Brain (organoid and tissue), 16 donors: ENCODE measurements at places on chromosomes 2 and 18. TPM values are rescaled to one million over a fixed set of nuclear protein-coding genes. Genes with fewer than 3 reads are reported as not detected.

MYOM1 gene
- polyA plus RNA-seq = 3.1 TPM

- DNase-seq = no peak
These were observed 22.8 kb upstream of the IL37 start for GRCh38 chr2:112887964-112888749.

- DNase-seq = peak; percentile 58
These were observed 1.8 kb downstream of the RTKN start for GRCh38 chr2:74439803-74440377.

GRCh38 chr2:219172231-219173154 lies 2.7 kb upstream of the SLC23A3 start:
- DNase-seq = no peak

DNA sequence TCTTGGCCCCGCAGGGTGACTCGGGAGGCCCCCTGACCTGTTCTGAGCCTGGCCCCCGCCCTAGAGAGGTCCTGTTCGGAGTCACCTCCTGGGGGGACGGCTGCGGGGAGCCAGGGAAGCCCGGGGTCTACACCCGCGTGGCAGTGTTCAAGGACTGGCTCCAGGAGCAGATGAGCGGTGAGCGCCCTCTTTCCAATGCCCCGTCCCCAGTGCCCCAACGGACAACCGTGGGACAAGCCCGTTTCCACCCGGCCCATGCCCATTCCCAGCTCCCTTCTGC lies 2.6 kb upstream of the CHRND start:
- no peak for DNase-seq

GRCh38 chr2:10339647-10340592 lies 37.2 kb downstream of the HPCAL1 start:
- no peak for DNase-seq

DNA sequence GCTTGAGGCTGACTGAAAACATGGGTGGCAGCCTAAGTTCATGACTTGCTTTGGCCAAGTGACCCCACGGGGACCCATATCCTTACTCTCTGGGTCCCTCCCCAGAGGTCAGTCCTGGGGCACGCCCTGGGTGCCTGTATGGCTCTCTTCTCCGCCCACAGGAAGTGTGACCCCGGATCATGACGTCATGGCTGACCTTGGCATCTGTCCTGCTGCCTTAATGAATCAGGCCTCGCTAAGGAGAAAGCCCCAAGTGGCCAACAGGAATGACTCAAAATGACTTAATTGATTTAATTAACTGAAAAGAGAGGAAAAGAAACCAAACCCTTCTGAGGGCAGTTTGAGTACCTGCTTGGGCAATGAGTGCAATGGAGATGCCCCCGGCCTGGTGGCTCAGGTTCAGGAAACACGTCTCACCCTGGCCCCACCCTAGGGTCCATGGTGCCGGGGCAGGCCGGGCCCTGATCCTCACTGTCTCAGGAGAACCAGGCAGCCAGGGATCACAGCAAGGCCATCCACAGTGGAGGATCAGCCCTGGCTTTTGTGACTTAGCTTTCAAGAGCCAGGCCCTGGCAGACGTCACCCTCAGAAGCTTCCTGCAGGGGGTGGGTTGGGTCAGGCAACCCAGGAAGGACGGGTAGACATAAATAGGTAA lies 112.0 kb downstream of the CYP26B1 start:
- no peak for DNase-seq

GRCh38 chr2:75162259-75162658 lies 37.1 kb downstream of the TACR1 start:
- DNase-seq = peak; percentile 32
